Activated CD8-positive, alpha-beta memory T cell treated with anti-CD3 and anti-CD28 coated beads, Interleukin-2, amount 50 U/mL, for 48 hours (primary cell): ENCODE measurements at places on chromosomes 1 and 21.
A peak's percentile ranks its signal among the peaks of the same experiment; 100 is the strongest.

DNA sequence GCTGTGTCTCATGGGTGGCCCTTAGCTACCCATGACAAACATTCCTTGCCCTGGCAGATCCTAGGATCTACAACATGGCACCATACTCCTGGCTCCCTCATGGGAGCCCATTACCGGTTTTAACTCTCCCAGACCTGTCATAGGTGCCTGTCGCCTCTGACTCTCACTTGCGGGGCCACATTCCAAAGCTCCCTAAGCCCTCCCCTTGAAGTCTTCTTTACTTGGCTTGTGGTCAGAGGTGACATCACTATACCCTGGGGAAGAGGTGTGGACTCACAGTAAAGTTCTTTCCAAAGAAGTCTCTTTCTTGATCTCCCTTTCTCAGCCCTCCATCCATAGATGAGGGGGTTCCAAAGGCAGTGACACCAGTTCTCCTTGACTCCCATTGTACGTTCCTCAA is 5.4 kb upstream of the SLAMF9 start:
- no peak for DNase-seq

DNA sequence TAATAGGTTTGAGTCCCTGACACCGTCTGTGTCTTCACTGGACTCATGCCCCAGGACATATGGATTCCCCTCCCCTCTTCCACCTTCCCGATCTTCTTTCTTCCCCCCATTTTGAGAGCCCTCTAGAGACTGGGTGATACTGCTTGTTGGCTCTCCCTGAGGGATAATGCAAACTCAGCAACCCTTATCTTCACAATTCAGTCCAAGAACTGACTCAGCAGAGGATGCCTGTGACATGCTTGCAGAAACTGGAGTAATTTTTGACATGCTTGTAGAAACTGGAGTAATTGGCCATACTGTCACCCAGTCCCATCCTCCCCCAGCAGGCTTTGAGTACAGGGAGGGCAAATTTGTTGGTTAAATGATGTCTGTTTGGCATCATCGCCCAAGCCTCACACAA is 127.6 kb upstream of the CTTNBP2NL start:
- DNase-seq: no peak

- DNase-seq: peak; percentile 22
Measured at GRCh38 chr1:5577255-5578040, 414.8 kb downstream of the NPHP4 start.

GRCh38 chr1:8646189-8646588 is 171.3 kb downstream of the RERE start:
- DNase-seq: no peak

GRCh38 chr1:170096806-170097340 is 22.4 kb upstream of the KIFAP3 start:
- DNase-seq: no peak

DNA sequence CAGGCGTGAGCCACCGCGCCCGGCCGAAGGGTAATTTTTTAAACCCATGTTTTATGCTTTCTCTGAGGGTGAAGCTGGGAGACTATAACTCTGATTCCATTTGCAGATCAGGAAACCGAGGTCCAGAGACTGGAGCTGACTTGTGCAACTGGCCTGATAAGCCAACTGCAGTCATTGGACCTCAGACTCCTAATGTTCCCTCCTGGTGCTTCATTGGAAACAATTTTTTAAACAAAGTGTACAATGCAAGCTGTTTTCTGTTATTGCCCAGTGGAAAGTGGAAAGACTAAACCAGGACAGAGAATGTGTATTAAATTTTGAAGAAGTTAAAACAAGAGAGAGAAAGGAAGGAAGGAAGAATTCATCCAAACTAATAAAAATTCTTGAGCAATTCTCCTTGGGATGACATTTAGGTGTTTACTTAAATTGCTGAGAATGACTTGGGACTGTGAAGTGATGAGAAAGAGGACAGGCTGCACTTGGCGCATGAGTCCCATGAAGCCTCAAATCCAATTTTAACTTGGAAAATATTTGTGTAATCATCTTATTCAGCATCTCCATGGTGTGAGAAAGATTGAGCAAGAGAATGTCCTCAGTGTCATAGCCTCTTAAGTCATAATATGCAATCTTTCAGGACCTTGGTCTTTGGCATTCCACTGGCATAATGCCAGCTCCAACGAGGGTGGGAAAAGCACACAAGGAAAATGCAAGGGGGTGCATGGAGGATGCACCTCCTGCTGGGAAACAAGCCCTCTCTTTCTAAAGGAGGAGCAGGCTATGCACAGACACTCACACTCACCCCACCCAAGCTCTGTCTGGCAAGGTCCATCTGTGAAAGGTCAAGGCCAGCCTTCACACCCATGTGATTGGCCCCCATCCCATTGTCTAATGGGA is 342.0 kb downstream of the SIPA1L2 start:
- no peak for DNase-seq

GRCh38 chr1:17774452-17774851 is 19.3 kb downstream of the ACTL8 start:
- no peak for DNase-seq

- DNase-seq: no peak
Measured at GRCh38 chr1:55988963-55989452, 590.4 kb downstream of the PLPP3 start.

GRCh38 chr1:78171736-78172590 is 126.2 kb downstream of the GIPC2 start:
- no peak for DNase-seq

- no peak for DNase-seq
Measured at GRCh38 chr21:30340714-30341573, 3.5 kb upstream of the KRTAP27-1 start.

DNA sequence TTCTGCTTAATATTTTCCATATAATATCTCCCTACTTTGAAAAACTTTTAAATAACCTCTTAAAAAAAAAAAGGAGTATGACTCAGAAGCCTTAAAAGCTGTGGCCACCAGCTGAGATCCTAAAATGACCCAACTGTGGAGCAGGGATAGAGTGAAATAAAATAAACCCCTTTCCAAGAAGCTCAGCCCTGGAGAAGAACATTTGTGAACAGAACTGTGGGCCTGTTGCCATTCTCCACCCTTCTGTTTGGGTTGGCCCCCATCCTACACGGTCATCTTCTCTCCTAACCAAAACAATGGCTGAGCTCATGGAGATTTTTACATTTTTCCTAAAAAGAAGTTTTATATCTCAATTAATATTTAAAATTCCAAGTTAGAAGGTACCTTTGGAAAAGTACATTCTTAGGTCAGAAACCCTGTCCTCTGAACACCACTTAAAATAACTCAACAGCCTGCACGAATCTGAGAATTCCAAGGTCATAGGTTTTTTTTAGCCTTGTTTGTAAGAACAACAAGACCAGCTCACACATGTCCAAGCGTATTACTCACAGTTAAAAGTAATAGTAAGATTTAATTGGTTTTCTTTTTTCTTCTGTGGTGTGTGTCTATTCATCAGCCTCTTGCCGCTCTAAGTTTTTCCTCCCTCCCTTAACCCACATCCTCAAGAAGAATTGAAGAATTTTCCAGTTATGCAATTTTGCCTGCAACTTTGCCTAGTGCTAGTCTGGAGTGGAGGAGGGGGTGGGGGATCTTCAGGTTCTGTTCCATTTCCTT is 107.7 kb upstream of the ERRFI1 start:
- no peak for DNase-seq

- DNase-seq: no peak
Measured at GRCh38 chr21:24470852-24471251, 1136.4 kb downstream of the MRPL39 start.

DNA sequence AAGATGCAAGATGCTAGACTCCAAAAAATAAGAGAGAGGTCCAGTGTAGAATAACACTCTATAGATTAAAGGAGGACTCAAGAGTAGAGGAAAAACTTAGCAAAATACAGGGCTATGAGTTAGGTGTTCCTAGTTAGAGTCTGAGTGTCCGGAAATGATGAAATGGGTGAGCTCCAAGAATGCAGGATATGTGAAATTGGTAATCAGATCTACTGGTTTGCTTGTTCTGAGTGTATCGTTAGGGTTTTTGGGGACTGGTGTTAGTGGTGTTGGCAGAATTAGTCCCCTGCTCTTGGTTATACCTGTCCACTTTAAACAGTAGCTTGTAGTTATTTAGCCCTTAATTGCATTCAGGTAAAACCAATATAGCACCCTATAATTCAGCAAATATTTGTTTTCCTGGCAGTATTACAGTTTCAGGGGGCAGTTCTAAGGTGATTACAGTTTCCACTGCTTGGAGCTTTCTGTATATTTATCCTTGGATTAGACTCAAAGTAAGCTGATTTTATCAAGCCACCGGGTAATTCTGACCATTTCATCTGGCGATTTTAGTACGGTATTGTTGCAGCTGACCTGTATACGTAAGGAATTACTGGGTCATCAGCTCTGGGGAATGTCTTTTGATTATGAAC is 332.7 kb downstream of the CHRM3 start:
- no peak for DNase-seq

DNA sequence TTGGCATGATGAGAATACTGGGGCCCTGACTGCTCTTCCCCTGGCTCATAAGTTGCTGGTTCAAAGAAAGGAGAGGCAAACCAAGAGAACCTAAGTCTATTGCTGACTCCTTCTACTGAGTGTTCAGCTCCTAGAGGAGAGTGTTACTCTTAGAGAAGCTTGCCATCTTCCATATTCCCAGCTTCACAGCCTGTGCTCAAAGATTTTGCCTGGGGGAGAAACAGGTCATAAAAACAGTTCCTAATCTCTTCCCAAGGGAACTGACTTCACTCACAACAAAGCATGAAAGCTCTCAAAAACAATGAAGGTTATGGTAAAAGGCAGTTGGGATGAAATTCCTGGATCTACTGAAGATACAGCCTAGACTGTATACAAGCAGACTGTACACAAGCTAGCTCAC is 37.1 kb downstream of the LRRC40 start:
- no peak for DNase-seq

DNA sequence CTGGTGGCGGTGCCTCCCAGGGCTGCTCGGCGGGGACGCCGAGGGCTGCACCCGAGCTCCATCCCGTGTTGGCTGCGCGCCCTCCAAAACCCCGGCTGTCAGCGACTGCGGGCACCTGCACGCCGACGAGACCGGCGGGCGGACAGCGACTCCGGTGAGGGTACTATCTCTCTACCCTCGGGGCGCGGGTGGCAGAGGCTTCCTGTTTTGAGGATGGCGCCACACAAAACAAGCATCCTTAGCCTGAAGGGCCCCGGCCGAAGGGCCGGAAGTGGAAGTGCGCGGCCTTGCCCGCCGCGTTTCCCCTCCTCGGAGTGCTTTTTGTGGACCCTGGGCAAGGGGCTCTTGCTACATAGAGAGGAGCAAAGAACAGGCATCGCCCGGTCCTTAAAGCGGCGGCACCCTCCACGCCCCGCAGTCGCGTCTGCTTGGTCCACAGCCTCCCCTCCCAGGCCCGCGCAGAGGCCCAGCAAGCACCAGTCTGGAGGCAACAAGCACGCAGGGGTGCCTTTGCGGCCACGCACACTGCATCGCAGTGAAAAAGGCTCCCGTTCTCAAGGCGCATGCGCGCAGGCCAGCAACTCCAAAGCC is 561 bp upstream of the COQ8A start:
- no peak for DNase-seq

DNA sequence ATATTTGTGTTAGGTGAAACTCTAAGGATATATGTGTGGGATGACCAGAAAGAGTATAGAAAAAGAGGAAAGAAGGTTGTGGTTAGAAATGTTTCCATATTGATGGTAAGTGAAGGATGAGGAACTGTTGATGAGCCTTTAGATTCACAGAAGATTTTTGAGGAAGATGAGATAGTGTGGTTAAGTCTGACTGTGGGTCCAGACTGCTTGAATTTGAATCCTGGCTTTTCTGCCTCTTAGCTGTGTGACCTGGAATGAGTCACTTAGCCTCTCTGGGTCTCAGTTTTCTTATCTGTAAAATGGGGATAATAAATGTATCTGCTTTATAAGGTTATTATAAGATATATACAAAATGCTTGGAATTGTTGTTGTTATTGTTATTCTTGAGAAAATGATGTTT is 27.5 kb downstream of the RGL1 start:
- no peak for DNase-seq

- no peak for DNase-seq
Measured at GRCh38 chr1:55363268-55363667, 148.1 kb upstream of the USP24 start.

- no peak for DNase-seq
Measured at GRCh38 chr1:70429757-70430156, 18.7 kb downstream of the CTH start.

DNA sequence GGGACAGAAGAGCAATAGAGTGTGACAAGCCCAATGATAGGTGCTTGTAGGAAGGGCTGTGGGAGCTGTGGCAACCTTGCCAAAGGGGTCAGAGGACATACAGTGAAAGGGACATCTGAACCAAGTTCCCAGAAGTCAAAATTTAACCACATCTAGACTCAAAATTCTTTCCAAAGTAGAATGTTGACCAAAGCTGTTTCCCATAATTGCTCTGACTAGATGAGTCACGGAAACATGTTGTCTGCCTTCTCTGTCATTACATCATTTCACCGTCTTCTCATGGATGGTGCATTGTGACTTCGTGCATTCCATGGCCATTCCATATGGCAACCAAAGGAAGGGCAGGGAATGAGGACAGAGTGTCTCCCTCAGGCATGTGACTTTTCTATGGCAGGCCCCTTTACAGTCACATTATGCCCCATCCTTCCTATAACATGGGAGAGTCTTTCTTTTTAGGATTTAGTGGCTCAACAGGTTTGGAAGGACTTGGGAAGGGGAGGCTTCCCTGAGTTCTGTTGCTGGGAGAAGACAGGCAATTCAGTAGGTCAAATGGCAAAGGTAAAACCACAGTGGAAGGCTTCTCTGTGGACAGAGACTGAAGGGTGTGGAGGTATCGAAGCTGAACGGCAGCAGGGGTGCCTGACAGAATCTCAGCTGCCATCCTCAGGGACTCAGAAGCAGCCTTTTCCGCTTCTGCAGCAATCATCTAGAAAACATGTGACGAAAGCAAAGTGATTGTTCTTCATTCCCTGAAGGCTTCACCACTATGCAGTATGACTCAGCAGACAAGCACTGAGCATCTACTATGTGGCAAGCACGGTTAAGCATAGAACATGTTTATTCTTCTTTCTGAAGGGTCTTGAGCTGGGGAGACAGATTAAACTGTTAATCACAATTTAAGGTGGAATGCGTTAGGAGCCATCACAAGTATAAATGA is 24.7 kb downstream of the NPHS2 start:
- no peak for DNase-seq

GRCh38 chr1:174726167-174726879 is 273.4 kb upstream of the CACYBP start:
- no peak for DNase-seq

GRCh38 chr1:6667139-6667538 is 34.5 kb downstream of the DNAJC11 start:
- no peak for DNase-seq

DNA sequence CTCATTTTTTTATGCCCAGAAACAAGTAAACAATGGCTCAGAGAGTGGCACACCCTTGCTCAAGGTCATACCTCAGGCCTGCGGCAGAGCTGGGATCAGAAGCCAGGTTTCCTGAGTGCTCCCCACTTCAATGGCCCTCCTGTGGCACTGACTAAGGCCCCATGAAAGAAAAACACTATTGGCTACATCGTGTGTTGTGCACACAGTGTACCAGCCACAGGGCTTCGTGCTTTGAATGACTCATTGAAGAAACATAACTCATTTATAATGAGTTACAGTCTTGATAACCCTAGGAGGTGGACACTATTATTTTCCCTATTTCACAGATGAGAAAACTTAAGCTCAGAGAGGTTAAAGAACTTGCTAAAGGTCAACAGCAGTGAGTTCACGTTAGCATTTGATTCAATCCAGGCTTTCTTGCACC is 91.2 kb downstream of the TRABD2B start:
- DNase-seq: no peak

GRCh38 chr1:43445606-43446387 is 7.9 kb downstream of the HYI start:
- DNase-seq: no peak
